ENCODE measurements at places on chromosomes 7 and 10.

DNA sequence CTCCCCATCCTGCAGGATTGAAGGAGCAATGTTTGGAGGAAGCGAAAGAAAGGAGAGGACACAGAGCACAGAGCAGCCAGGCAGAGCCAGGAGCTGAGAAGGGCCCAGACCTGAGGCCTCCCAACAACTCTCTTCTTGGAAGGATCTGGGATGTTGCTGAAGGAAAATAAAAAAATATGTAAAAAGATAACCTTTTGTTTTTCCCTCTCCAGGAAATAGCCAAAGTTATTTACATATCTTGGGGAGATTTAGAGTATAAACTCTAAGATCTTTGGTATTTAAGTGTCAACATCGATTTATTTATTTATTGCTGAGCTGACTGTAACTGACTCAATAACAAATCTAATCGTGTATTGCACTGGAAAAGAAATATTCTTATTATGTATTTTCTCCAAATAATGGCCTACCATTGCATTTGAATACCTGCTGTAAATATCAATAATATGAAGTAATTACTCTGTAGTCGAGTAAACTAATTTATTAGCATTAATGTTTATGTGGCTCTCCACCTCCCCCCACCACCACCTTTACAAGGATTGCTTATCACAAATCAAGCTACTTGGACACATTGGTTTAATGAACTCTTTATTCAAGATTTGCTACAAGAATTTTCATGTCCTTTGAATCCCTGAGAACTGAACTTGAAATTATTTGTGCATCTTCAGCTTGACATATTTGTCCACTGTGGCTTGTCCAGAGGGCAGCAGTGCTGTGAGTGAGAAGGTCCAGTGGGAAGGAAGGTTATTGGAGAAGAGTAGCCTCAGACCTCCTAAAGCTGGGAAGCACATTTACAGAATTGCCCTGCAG lies 1.8 kb upstream of the HOXA11 start:
- DNase-seq, result no peak

DNA sequence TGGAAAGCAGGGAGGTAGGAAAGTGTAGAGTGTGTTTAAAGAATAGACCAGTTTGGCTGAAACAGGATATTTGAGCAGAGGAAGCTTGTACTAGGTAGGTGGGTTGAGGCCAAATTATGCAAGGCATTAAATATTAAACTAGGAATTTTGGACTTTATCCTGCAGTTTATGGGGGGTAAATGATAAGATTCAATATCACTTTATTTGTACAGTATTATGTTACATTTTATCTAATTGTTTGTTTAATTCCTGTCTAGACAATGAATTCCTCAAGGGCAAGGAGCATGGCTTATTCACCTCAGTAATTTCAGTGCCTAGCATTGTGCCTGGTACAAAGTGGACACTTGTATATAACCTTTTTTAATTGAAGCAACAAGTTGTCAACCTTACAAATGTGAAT lies 125.9 kb downstream of the CFTR start:
- no peak for DNase-seq

DNA sequence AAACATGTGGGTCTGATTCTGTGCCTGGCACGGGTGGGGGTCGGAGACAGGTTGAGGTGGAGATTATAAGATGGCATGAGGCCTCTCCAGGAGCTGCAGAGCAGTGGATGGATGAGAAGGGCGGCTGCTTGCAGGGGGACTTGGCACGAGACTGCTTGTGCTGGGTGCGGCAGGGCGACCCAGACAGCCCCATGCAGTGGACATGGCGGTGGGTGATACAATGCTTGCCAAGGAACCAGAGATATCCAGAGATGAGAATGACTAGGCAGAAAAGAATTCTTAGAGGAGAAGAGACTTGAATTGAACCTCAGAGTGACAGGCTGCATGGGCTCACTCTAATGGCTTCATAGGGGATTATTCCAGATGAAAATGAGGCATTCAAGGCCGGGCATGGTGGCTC lies 145.4 kb downstream of the NEURL1 start:
- DNase-seq, result no peak

DNA sequence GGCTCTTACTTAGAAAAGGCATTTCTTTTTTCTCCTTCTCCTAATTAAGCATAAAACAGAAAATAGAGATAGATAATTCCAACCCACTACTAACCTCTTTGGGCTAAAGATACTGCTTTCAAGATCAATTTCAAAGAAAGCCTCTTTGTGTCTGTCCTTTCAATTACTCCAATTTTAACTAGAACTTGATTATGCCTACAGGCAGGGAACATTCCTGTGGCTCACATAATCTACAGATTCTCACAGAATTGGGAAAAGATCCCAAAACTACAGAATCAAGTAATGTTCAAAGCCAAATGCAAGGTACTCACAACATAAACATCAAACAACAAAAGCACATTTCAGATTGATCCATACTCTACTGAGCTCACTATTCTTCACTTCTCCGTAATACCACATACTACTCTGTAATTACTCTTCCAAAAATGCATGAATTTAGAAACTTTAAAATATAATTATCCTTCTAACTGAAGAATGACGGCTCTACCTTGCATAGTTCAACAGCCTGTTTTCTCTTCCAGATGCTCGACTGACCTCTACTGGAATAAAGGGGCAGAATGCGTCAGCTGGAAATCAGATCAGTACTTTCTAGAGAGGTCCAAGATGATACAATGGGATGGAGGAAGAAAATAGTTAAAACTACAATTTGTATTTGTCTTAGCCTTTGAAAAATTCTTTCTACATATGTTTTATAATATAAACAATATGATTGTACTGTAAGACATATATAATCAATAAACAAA lies 3.9 kb downstream of the MTERF1 start:
- peak; percentile 62 for DNase-seq

DNA sequence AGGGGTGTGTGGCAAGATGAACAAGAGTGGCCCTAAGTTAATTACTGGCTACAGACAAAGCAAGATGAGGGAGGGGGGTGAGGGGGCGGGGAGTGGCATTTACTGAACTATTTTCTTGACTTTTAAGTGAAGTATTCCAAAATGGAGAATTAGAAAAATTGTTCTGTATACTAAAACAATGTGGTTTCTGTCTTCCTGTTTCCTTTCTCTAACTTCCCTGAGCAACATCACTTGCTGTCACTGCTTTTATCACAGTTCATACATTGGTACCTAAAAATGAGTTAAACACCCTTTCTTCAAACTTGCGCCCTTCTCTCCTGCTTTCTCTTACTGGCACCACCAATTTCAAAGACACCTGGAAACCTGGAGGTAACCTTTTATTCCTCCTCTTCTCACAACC lies 21.6 kb downstream of the PDZD8 start:
- DNase-seq, result no peak

DNA sequence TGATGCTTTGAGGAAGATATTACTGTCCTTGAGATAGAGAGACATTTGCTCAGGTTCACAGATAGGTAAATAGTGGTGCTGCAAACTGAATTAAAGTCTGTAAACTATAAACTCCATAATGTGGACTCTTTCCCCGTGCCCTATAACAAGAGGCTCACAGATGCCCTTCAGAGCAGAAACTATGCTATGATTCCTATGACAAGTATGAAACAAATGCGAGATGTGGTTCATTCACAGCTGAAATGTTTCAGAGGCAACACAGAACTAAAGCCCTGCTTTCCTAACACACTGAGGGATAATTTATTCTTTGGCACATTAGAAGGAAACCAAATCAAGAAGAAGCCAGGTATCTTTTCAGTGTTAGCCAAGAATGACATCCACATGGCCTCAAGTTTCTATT lies 13.4 kb downstream of the CHUK start:
- no peak for DNase-seq

DNA sequence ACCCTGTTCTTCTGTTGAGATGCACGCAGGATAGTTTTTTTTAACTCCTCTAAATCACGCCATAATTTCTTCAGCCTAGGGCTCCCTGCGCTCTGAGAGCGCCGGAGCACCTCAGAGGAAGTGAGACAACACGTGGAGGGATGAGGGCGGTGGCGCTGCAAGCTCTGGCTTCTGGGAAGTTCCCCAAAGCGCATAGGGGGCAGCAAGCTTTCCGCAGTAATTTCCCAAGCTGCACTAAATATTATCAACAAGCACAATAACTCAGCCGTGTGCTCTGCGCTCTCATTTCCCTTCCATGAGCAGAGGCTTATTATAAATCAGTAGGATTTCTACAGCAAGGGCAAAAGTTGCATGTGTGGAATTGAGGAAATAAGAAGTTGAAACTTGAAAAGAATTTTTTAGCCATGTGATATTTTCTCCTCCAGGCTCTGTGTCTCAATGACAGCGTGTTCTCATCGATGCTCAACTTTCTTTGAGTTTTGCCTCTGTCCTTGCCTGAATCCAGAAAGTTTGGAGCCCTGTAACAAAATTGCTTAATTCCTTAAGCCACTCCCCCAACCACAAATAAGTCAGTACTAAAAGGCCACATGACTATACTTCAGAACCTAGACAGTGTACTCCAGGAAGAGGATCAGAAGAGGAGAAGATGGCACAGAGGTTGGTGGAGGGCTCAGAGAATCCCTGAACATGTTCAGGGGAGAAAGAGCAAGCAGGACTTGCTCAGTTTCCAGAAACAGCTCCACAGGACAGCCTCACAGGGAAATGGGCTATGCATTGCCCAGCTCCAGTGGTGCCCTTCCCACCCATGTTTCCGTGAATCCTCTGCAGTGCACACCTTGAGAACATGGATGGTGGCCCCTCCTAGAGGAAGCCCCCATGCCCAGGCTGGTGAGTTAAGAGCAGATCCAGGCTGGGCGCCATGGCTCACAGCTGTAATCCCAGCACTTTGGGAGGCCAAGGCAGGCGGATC lies 221.5 kb upstream of the GHITM start:
- DNase-seq, result peak; percentile 86

- no peak for DNase-seq
These were observed 27.5 kb downstream of the MICALL2 start for GRCh38 chr7:1431634-1432380.

GRCh38 chr10:22593026-22593425 lies 121.4 kb downstream of the PIP4K2A start:
- no peak for DNase-seq

GRCh38 chr10:121665809-121666208 lies 67.6 kb upstream of the FGFR2 start:
- DNase-seq, result no peak

GRCh38 chr7:87687653-87688254 lies 59.6 kb downstream of the RUNDC3B start:
- peak; percentile 2 for DNase-seq

GRCh38 chr7:123633553-123633952 lies 22.1 kb upstream of the LMOD2 start:
- no peak for DNase-seq

GRCh38 chr10:35579726-35580422 lies 25.3 kb upstream of the GJD4 start:
- no peak for DNase-seq

GRCh38 chr10:29022513-29022912 lies 266.4 kb upstream of the LYZL1 start:
- no peak for DNase-seq

DNA sequence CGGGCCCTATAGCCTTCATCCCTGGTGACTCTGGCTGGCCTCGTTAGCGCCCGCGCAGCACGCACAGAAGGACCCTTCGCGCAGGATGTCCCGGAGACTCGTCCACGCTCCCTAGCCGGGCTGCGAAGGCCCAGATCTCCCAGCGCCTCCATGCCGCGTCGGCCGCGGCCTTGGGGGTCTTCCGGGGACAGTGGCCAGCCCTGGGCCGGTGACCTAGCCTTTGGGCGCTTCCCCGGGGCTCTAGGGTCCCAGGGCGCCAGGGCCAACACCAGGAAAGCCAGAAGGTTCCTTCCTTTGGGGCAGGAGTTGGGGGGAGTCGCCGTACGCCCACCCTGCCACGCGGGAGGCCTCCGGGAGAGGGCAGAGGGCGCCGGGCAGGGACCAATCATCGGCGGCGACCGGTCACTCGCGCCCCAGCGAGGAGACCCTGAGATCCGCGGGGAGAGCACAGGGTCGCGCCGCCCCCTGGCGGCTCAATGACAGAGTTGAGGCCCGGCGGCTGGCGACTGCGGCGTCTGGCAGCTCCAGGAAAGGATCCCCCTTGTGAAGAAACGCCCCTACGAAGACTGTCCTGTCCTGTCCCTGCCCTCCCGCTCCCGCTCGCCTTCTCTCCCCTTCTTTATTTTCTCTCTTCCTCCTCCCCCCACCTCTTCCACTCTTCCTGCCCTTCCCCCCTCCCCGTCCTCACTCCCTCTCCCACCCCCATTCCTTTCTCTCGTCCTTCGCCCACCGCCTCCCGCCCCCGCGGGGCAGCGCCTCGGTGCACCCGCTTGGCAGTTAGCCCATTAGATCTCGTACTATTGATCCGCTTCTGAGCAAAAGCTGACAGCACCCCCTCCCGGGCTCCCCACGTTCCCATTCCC lies 62.3 kb upstream of the LBX1 start:
- peak; percentile 90 for DNase-seq

DNA sequence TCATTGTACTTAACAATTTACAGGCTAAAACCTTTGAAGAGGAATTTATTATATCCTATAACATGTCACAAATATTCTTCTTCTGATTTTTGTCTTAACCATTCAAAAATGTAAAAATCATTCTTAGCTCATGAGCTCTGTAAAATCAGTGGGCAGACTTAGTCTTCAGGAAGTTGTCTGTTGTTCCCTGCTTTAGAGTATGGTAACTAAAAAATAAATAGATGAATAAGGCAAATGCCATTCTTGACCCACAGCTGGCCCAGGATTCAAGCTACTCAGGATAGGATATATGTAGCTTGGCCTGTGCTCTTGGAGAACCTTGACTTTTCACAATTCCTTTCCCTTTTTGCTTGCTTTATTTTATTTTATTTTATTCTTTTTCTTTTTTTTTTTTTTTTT lies 51.5 kb downstream of the LRRC4 start:
- DNase-seq, result no peak

DNA sequence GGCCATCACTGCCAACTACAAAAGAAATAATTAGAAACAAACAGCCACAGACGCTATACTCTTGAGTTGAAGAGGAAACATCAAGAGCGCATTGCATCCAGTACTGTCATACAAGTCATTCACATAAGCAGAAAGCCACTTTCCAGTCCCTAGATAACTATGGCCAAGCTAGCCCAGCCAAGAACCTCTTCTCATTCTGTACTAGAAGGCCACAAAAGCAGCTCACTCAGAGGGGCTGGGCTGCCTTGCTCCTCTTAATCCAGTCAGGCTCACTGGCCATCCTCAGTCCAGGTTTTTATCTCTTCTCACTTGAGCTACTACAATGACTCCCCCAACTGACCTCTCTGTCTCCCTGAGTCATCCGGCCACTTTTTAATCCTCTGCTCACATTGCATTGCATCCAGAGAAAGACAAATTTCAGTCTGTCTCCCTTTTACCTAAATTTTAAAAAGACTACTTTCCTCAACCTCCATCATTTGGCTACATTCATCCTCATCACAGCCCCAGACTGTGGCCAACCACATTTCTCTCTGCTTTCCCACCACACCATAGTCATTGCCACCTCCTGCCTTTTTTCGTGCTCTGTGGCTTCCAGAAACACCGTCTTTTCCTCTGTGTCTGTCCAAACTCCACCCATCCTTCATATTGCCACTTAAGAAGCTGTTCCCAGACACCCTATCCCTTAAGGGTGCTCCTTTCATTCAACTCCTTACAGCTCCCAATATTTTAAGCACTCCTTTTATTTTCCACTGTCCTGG lies 25.0 kb downstream of the PPP1R3C start:
- DNase-seq, result no peak

- DNase-seq, result no peak
These were observed 4.9 kb downstream of the GATA3 start for GRCh38 chr10:8059191-8059936.
